CD4-positive, alpha-beta T cell treated with Interleukin-15 for 1 hour (primary cell): ENCODE measurements at places on chromosomes 7 and 10.

DNA sequence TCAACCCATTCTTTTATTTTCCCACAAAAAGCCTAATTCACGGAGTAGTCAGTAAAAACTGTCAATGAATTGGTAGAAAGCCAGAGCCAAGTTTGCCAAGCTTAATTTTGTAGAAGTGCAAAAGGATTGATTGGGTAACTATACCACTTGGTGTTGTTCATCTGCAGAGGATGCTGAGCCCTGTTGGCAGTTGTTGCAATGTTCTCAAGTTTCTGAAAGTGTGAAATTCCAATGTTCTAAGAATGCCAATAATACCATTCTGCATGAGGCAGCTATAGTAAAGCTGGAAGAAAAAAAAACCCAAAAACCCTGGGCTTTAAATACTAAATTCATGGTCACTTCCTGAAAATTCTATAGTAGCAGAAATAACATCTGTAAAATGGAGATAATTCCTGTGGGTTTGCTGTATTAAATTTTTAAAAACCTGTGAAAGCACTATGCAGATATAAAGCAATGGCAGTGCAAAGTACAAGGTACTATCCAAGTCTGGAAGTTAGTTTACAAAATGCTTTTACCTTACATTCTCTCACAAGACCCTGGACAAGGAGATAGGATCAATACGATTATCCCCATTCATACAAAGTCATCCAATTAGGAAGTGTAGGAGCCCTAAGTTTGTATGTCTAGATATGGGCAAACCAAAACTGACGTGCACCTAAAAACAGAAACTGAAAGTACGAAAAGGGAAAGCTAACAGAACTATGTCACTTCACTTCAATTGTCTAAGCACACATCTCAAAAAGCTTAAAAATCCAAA is 6.0 kb upstream of the PON1 start:
- no peak for DNase-seq

DNA sequence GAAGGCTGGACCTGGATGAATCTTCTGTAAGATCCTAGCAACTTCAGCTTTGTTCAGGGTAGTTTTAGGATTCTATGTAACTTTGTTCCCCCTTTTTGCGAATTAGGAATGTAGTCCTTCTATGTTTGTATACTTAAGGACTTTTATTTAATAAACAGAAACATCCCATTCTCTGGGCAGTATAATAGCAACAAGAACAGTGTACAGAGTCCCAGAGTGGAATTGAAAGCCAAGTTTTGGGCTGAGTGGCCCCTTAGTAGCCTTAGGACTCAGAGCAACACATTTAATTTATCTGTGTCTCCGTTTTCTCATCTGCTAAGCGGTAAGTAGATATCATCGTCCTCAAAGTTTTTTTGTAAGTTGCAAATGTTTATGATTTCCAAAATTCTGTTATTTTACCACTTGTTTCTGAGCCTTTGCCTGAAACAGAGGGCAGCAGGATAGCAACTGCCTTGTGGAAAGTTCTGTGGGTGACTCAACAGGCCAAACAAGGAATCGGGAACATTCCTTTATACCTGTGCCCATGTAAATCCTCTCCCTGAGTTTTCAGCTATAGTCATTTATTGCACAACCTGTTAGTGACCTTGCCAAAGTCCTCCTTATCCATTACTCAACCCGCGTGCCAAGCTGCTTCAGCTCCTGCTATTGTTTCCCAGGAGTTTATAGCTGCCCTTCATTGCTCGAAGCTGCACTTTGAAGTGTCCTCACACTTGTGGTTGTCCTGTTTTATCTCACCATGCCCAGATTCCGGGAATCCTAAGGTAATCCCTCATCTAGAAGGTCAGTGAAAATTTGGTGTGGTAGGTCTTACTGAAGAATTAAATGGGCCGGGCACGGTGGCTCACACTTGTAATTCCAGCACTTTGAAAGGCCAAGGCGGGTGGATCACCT is 199.1 kb upstream of the AHR start:
- no peak for DNase-seq

- no peak for DNase-seq
These were observed 115.1 kb upstream of the MEOX2 start for GRCh38 chr7:15801551-15801950.

GRCh38 chr10:62635127-62635526 is 169.4 kb upstream of the ADO start:
- DNase-seq = no peak

DNA sequence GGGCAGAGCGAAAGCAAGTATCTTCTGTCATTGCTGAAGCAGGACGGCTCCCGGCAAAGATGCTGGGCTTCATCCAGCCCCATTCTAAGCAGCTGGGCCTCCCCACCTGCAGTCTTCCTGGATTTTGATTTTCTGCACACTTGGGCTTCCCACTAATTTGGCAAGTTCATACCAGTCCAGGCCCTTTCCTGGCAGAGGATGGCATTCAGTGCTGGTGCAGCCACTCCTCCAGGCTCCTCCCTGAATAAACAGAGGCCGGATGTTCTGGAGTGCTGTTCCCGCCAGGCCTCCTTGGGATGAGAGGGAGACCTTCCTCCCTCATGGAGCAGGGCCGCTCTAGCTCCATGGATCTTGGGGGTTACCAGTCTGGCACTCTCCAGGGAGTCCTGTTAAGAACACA is 3.4 kb downstream of the BAG3 start:
- no peak for DNase-seq

- DNase-seq = no peak
These were observed 185.0 kb upstream of the TMEM196 start for GRCh38 chr7:19958309-19958896.

GRCh38 chr7:117489016-117489415 is 9.2 kb downstream of the CFTR start:
- no peak for DNase-seq

DNA sequence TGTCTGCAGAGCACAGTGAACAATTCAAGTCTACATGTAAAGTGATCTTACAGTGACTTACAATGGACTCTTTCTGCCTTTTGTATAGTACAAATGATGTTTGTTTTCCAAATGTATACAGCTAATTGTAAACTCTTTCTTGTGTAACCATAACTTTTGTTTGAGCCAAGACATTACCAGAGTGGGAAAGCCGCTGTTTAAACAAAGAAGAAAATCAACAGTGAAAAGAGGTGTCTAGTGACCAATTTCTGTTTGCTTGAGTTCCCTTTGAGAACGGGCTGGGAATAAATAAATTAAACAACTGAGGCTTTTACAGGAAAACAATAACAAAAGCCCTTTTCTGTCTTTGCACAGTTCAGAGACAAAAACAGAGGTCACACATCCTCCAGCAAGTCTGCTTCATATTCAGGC is 1163.4 kb downstream of the CNTNAP2 start:
- no peak for DNase-seq

GRCh38 chr7:47957156-47957555 is 8.9 kb upstream of the PKD1L1 start:
- DNase-seq = no peak
